ENCODE measurements at places on chromosomes 12 and 14.

- no peak for DNase-seq
Observed at GRCh38 chr12:92300777-92301176, 155.1 kb upstream of the BTG1 start.

DNA sequence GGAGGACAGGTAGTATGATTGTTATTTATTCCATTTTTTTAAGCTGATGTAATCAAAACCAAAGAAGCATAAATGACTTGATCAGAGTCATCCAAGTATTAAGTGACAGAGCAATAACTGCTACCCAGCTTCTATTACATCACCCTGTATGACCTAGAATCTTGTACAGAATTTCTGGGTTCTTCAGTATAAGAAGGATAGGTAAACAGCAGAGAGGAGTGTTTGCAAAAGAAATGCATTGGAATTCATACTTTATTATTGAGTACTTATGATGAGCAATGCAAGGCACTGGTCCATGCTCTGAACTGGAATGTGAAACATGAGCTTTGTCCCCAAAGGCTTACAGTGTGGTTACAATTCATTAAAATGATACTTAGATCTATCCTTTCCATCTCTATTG, 916.8 kb downstream of the DIO2 start:
- no peak for DNase-seq

GRCh38 chr12:47714826-47715386, 9.1 kb upstream of the RPAP3 start:
- no peak for DNase-seq

DNA sequence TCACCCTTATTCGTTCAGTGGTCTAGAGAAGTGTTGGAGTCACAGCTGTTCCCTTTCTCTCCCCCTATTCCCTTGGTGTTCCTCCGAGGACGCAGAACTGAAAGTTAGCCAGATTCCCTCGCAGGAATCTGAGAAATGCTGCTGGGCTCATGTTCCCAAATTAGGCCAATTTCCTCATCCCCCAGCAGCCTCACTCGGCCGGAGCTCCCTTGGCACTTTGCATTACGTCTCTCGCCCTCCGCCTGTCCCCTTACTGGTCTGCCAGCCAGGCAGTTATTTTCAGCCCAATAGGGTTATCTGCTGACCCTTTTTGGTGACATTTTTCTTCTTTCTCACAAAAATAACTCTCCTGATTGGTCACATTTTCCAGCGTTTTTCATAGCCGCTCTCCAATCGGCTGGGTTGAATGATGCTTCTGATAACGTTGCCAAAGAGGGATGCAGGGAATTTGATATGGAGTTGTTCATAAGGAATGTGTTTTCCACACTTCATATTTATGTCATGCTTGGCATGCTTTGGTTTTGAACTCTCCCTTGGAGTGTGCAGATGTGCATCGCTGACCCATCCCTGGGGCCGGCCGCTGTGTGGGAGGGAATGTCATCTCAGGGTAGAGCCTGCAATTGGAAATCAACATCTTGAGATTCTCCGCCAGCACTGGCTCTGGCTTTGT, 9.9 kb downstream of the IFT43 start:
- DNase-seq, result no peak

GRCh38 chr12:23221066-23221465, 596.1 kb downstream of the ETNK1 start:
- no peak for DNase-seq

GRCh38 chr14:69370061-69370460, 28.0 kb downstream of the ERH start:
- DNase-seq, result no peak

GRCh38 chr14:105919458-105920150, 393.2 kb downstream of the TMEM121 start:
- no peak for DNase-seq

GRCh38 chr12:66055837-66056319, 74.7 kb downstream of the LLPH start:
- no peak for DNase-seq

DNA sequence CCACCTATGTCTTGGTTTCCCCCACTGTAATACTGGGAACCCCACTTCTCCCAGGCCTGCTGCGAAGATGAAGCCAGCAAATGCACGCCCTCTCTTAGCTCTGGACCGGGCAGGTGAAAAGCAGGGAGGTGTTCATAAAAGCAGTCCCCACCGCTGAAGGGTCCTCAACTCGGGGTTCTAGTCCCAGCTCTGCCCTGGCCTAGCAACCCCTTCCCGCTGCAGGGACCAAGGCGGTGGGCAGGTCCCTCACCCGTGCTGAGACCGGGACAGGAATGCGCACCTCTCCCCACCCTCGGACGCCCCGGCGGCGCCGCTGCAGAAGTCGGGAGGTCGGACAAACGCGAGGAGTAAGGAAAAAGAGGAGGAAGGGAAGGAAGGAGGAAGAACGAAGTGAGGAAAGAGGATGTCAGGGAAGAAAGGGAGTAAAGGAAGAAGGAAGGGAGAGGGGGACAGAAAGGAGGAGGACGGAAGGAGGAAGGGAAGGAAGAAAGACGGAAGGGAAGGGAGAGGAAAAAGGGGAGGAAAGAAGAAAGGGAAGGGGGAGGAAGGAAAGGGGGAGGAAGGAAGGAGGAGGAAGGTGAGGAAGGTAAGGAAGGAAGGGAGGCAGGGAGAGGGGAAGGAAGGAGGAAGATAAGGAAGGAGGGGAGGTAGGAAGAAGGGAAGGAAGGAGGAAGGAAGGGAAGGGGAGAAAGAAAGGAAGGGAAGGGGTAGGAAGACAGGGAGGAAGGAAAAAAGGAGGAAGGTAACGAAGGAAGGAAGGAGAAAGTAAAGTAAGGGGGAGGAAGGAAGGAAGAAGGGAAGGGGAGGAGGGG, 701 bp downstream of the SPRING1 start:
- DNase-seq, result no peak

DNA sequence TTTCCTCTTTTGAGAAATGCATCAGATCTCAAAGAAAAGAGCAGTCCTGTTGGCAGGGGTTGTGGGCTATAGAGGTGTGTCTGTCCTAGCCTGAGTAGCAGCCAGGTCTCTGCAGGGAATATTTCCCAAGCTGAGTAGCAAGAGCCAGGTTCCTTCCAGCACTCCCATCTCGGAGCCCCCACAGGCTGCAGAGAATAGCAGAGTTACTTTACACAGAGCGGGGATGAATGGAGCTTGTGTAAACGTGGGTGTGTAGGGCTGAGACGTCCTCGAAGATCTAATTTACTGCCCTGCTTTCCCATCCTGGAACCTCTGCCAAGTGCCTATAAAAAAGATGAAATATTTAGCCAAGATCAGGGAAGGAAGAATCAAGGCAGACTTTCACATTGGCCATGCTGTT, 156.6 kb downstream of the TSPAN9 start:
- DNase-seq, result no peak

DNA sequence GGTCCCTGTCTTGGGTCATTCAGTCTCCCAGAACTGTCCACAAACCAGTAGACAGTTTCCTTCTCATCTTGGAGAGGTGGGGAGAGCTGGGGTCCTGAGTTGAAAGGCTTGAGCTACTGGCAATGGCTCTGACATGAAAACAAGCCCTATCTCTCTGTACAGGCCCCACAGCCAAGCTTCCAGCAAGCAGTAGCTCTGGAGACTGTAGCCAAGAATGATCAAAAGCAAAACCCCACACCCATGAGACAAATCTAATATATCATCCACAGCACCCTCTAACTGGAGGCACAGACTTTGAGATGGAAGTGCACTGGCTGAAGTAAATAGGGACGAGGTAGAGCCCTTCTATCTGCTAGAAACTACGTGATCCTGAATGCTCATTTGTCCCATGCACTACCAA, 40.9 kb downstream of the RERG start:
- no peak for DNase-seq

GRCh38 chr12:14843425-14843887, at the start of gene ART4:
TSS of gene ART4 (minus strand) at chr12:14843526. CDS start at chr12:14843113, 413 bp downstream.
- no peak for DNase-seq

DNA sequence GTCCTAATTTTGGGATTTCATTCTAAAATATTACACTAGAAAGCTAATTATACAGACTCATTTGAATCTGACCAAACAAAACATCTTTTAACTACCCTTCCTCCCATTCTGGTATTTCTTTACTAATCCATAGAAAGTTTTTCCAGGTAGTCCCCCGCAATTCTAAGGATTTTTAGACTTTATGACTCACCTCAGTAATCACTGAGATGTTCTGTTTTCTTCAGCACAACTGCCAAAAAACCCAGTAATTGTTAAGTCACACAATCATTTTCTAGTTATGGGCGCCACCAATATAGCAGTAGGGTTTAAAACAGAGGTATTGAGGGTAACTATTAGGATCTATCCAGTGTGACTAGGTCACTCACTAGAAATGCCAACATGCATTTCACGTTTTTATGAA, 1.6 kb upstream of the ARID4A start:
- no peak for DNase-seq

All from activated T-cell treated with anti-CD3 and anti-CD28 coated beads for 4 hours (primary cell).